A375 (cell line): ENCODE measurements at places on chromosomes 16 and 17. TPM values are rescaled to one million over a fixed set of nuclear protein-coding genes. Genes with fewer than 3 reads are reported as not detected.

BIRC5 gene
- 74.2 and 78.6 TPM in 2 replicates for total RNA-seq

KRT25 gene
- not detected in 2 replicates for total RNA-seq

KRTAP9-4 gene
- not detected in 2 replicates for total RNA-seq

ERCC4 gene
- total RNA-seq: 6.0 and 11.5 TPM in 2 replicates

WSCD1 gene
- 0.45 and 0.64 TPM in 2 replicates for total RNA-seq

PITPNM3 gene
- total RNA-seq: 1.1 TPM in 2 replicates

SUMO2 gene
- 175 and 188 TPM in 2 replicates for total RNA-seq

ZG16 gene
- not detected in 2 replicates for total RNA-seq

RRAD gene
- total RNA-seq: 0.11 and 0.68 TPM in 2 replicates

BCAR1 gene
- 36.0 and 38.9 TPM in 2 replicates for total RNA-seq

CA5A gene
- not detected in 2 replicates for total RNA-seq

USP31 gene
- total RNA-seq: 4.0 and 6.2 TPM in 2 replicates

ESRP2 gene
- total RNA-seq: 0.15 and 0.50 TPM in 2 replicates

TBC1D3D gene
- not detected in 2 replicates for total RNA-seq

SLC6A2 gene
- not detected in 2 replicates for total RNA-seq

SLX4 gene
- total RNA-seq: 5.1 and 7.0 TPM in 2 replicates

SMIM5 gene
- 0.57 and 1.2 TPM in 2 replicates for total RNA-seq

MMP28 gene
- total RNA-seq: not detected in 2 replicates

MMP25 gene
- total RNA-seq: 0.16 and 0.75 TPM in 2 replicates

VAT1L gene
- total RNA-seq: 2.3 and 3.3 TPM in 2 replicates

KRT39 gene
- total RNA-seq: not detected in 2 replicates

NAA60 gene
- 9.6 and 15.4 TPM in 2 replicates for total RNA-seq

TTC19 gene
- total RNA-seq: 149 and 268 TPM in 2 replicates

SMYD4 gene
- 7.5 and 9.4 TPM in 2 replicates for total RNA-seq

PLLP gene
- not detected in 2 replicates for total RNA-seq

SPNS1 gene
- total RNA-seq: 54.7 and 59.7 TPM in 2 replicates

RGS11 gene
- total RNA-seq: 0.04 and 0.08 TPM in 2 replicates

HNF1B gene
- not detected in 2 replicates for total RNA-seq

MEIOB gene
- total RNA-seq: not detected in 2 replicates

SNX20 gene
- not detected in 2 replicates for total RNA-seq

DNAH2 gene
- 4.2 and 8.5 TPM in 2 replicates for total RNA-seq

KRT32 gene
- 0.08 and 0.19 TPM in 2 replicates for total RNA-seq

TNRC6A gene
- 24.1 and 24.7 TPM in 2 replicates for total RNA-seq

CA7 gene
- total RNA-seq: not detected in 2 replicates

MRC2 gene
- 52.9 and 56.8 TPM in 2 replicates for total RNA-seq

CCL1 gene
- not detected in 2 replicates for total RNA-seq

MGAT5B gene
- total RNA-seq: 9.9 and 15.8 TPM in 2 replicates

HOXB3 gene
- total RNA-seq: 11.9 and 13.7 TPM in 2 replicates

WIPI1 gene
- total RNA-seq: 30.0 and 37.3 TPM in 2 replicates

CACNA1H gene
- total RNA-seq: not detected in 2 replicates

EVPLL gene
- 0.23 TPM in 1 of 2 replicates, not detected in the other for total RNA-seq

NPIPA3 gene
- 3.7 and 4.7 TPM in 2 replicates for total RNA-seq

KCNAB3 gene
- 2.0 and 4.4 TPM in 2 replicates for total RNA-seq

KRT31 gene
- total RNA-seq: not detected in 2 replicates

KRT23 gene
- total RNA-seq: 0.08 TPM in 1 of 2 replicates, not detected in the other

VTN gene
- 0.05 TPM in 1 of 2 replicates, not detected in the other for total RNA-seq

KRT24 gene
- total RNA-seq: not detected in 2 replicates

CDH1 gene
- total RNA-seq: 0.08 TPM in 1 of 2 replicates, not detected in the other

CUEDC1 gene
- 18.5 and 20.0 TPM in 2 replicates for total RNA-seq

SMIM36 gene
- total RNA-seq: not detected in 2 replicates

KRT20 gene
- 0.08 TPM in 1 of 2 replicates, not detected in the other for total RNA-seq

GDPD1 gene
- total RNA-seq: 2.9 and 4.0 TPM in 2 replicates

CHD9NB gene
- 0.30 and 1.2 TPM in 2 replicates for total RNA-seq

NPIPB2 gene
- total RNA-seq: 1.7 TPM in 2 replicates

OR4D1 gene
- total RNA-seq: not detected in 2 replicates

RCVRN gene
- total RNA-seq: 0.11 and 1.2 TPM in 2 replicates

GRIN2A gene
- 0.08 TPM in 1 of 2 replicates, not detected in the other for total RNA-seq

CIAPIN1 gene
- 84.8 and 86.7 TPM in 2 replicates for total RNA-seq

KCNJ18 gene
- total RNA-seq: 0.08 TPM in 1 of 2 replicates, not detected in the other
